ENCODE measurements at places on chromosomes 7 and 10. TPM values are rescaled to one million over a fixed set of nuclear protein-coding genes. Genes with fewer than 3 reads are reported as not detected.

ZNF783 gene
- 18.8 TPM for total RNA-seq

MACROH2A2 gene
- not detected for total RNA-seq

NANOS1 gene
- 7.5 TPM for total RNA-seq

MMD2 gene
- total RNA-seq = not detected

ENTPD1 gene
- total RNA-seq = 3.7 TPM

PNLIPRP2 gene
- not detected for total RNA-seq

GRCh38 chr10:95987685-95988426 lies 55.5 kb upstream of the CCNJ start:
- DNase-seq = peak; percentile 55

DNA sequence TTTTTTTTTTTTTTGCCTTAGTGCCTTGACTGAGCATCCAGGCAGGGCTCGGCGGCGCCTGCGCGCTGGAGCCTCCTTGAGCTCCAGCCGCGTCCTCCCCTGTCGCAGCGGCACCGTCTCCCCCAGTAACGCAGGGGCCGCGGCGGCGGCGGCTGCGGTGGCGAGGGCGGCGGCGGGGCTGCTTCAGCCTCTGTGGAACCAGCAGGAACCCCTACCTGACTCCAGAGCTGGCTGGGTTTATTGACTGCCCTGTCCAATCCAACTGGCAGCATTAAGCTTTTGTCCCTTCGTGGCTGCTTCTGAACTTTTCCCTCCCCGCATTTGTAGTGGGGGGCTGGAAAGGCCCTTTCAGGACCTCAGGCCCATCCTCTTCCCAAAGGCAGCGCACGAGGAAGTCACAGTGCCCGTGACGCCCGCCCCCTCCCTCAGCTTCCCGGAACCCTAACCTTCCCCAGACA lies at the start of gene GPR85:
Gene GPR85, minus strand, starts transcription at position 397 of the 458 bp plus-strand sequence. CDS start 2,106 bp downstream, outside the sequence.
- no peak for DNase-seq

GRCh38 chr7:134350709-134351108 lies 34.0 kb upstream of the SLC35B4 start:
- DNase-seq = peak; percentile 6

GRCh38 chr10:76624470-76624869 lies 1013.1 kb downstream of the KCNMA1 start:
- DNase-seq = no peak

DNA sequence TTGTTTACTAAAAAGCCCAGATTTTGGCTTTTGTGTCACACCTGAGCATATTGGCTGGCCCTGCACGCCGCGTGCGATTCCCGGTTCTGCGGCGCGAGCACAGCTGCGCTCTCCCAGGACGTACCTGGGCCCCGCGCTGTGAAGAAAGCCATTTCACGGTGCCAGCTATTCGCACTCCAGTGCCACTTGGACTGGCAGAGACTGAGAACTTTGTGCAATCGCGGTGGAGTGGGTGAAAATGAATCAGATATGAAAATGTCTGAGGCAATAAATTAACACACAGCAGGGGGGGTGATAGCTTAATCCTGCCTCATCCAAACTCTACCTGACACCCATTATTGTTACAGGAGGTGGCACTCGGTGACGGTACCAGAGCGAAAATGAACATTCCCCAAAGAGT lies 330.1 kb upstream of the MGMT start:
- no peak for DNase-seq

- no peak for DNase-seq
Observed at GRCh38 chr7:39130274-39130673, 152.6 kb downstream of the POU6F2 start.

GRCh38 chr10:78520737-78521430 lies 487.2 kb downstream of the RPS24 start:
- DNase-seq = peak; percentile 9
